Neural progenitor cell (in vitro differentiated cells): ENCODE measurements at places on chromosomes 3 and 15.

GRCh38 chr3:139328356-139328755, 15.5 kb upstream of the MRPS22 start:
- no peak for DNase-seq

- DNase-seq: no peak
Measured at GRCh38 chr3:8490079-8490552, 11.5 kb upstream of the LMCD1 start.

GRCh38 chr3:145175626-145176025, 985.4 kb downstream of the PLOD2 start:
- no peak for DNase-seq

DNA sequence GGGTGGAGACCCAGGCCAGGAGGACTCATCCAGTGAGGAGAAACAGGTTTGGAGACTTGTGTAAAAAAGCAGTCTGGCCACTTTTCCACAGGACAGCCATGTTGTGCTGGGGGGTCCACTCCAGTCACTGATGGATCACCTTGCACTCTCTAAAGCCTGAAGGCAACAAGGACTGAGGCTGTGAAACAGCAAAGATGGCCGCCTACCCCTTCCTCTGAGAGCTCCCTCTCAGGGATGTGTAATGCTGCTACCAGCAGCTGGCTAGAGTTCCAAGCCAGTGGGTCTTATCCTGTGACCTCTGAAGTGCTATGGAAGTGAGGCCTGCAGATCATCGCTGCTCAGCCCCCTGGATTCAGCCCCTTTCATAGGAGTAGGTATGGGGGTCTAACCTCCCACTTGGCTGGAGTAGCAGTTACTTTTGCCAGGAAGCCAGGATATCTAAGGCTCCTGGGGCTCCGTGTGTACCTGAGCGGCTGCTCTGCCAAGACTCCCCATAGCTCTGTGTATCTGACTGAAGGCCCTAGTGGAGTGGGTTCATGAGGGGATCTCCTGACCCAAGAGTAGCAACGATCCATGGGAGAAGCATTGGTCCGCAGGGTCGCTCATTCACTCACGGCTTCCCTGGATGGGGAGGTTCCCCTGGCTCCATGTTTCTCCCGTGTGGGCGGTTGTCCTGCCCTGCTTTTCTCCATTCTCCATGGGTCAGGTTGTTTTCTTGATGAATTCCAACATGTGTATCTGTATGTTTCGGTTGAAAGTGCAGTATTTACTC, 69.9 kb upstream of the TNFSF10 start:
- DNase-seq: no peak

DNA sequence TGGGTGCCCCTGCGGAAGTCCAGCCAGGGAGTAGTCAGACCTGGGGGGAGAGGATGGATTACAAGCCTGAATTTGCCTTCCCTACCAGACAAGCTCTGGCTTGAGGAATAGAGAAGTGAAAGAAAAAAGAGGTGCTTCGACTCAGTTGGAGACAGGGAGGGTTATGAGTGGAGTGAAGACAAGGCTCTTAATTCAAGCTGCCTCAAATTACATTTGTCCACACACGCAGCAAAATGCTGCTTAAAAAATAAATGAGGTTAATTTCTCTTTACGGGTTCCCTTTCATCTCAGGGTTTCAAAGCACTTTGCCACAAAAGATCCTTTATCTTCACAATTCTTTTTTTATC, 49.0 kb upstream of the SLC4A7 start:
- DNase-seq: peak; percentile 18

DNA sequence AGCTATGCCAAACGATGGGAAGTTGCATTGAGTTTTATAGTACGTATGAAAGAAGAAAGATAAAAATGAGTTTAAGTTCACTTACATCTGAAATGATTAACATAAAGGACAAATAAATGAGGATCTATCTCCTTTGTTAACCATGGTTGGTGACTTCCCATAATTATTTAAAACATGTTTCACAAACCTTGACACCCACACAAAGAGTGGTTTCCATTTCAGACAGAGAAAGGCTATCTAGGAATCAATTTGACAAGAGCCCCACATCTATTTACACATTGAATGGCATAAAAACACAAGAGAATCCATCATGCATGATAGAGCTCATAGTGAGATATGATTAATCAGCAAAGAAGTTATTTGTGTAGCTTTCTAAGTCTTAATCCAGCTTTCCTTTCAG, 14.2 kb upstream of the MTMR10 start:
- DNase-seq: no peak

DNA sequence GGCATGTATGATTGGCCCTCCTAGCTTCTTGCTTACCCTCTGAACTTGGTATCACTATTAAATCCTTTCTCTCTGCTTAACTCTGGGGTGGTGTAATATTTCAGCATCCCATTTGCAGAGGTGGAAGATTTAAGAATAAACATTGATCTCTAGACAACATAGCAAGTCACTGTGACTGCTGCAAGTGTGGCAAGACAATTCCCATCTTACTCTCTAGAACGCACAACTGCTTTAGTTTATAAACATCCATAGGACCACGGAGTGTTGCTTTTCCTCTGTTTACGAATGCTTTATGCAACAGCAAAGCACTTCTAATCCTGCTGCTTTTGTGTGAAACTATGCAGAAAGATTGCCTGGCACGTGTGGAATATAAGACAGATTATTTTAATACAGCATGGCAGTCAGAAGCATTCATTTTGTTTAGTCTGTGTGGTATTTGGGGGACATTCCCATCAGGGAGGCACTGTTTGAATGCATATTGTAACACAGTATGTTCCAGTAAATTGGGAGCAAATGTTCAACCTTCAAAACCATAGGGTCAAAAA, 338.9 kb upstream of the TMCO5A start:
- no peak for DNase-seq

DNA sequence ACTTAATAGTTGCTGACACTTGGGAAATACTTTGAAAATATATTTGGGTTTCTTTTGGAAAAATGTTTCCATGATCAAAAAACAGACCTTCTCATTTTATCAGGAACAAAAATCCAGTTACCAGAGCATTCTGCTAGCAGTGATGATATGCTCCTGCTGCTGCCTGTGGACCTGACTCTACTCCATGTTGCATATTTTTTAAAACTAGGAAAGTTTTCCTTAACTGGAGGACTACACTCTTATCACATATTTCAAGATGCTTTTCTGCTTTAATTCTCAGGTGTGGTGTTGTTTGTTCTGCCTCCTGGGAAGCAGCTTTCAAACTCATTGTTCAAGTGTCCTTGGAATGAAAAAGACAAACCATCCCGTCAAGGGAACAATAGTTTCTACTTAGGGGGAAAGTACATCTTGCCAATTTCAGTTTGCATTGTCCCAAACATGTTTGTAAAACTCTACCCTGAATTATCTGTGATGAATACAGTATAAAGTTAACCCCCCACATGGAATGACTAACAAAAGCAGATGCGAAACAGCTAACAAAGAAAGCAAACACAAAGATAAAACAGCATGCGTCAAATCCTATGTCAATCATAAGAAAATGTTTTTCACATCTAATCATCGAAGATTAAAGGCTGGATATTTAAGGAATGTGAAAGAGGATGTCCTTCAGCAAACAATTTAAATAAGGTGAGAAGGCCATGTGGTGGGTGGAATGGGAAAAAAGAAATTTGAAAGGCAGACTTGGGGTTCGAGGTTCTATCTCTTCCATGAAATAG, 40.1 kb upstream of the PSMD6 start:
- DNase-seq: peak; percentile 20

DNA sequence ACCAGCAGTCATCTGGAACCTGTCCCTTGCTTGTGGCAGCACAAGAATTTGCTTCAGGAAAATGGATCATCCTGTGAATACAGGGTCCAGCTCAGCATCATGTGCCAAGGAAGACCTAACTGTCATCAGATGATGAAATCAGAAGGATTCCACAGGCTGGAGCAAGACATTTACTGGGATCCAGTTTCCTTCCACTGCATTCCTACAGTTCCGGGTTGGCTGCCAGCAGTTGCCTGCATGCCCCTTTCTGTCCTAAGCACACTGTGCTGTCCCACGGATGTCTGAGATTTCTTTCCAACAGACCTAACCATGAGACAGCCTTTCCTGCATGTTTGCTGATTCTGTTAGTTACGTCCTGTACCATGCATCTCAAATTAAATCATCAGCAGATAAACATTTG, 140.7 kb downstream of the IMPG2 start:
- DNase-seq: no peak

DNA sequence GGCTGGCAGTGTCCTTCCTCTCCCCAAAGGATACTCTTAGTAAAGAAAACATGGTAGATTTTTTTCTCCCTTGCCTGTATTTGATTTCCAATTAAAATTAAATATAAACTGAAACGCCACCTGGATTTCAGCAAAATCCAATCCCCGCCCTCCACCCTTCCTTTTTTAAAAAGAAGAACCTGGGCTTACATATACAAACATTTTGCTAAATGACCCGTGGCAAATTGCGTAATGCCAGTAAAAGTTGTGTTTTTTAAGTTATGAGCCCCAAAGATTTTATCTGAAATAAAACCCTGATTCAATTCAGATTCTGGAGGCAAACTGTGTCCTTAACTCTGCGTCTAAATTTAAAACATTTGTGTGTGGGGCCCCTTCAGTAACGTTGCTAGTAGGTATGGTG, 403.0 kb downstream of the FOXP1 start:
- no peak for DNase-seq

DNA sequence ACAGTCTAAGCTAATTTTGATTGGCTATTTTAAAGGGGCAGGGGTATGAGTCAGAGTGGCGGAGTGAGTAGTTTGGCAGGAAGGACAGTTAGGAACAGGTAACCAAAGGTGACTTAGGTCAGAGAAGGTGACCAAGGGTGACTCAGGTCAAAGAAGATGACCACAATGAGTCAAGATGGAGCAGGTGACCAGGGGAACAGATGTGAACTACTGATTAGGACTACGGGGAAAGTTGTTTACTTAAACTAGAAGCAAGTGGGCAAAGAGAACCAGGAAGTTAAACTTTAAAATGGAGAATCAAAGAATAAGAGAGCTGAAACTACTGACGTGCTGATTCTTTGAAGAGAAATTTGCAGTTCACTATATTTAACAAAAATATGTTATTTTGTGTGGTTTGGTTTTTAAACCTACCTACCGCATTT, 14.1 kb upstream of the CA12 start:
- no peak for DNase-seq

GRCh38 chr3:45092132-45093031, 53.8 kb downstream of the CDCP1 start:
- no peak for DNase-seq

DNA sequence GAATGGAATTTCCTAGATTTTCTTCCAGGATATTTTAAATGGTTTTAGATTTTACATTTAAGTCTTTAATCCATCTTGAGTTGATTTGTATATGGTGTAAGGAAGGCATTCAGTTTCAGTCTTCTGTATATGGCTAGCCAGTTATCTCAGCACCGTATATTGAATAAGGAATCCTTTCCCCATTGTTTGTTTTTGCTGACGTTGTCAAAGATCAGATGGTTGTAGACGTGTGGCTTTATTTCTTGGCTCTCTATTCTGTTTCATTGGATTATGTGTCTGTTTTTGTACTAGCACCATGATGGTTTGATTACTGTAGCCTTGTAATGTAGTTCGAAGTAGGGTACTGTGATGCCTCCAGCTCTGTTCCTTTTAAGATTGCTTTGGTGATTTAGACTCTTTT, 325.7 kb upstream of the EPHA6 start:
- DNase-seq: no peak

DNA sequence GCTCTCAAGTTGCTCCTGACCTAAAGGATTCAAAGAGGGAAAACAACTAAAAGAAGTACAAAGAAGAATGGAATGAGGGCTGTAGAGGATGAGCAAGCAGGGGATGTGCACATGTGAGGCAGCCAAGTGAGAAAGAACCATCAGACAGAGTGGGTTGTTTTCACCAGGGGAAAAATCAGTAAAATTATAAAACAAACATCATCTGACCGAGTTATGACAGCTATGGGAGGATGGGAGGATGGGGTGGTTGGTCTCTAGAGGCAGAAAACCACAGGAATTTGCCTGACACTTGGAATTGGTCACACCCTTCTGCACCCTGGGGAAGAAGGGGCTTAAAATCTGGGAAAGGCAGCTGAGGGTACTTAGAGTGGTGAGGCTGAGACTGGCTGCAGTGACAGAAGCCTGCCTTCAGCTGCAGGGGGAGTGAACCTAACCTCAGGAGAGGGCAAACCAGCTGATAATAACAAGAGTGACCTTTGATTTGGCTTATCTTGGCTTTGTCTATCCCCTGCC, 10.1 kb downstream of the ARHGAP31 start:
- peak; percentile 23 for DNase-seq

DNA sequence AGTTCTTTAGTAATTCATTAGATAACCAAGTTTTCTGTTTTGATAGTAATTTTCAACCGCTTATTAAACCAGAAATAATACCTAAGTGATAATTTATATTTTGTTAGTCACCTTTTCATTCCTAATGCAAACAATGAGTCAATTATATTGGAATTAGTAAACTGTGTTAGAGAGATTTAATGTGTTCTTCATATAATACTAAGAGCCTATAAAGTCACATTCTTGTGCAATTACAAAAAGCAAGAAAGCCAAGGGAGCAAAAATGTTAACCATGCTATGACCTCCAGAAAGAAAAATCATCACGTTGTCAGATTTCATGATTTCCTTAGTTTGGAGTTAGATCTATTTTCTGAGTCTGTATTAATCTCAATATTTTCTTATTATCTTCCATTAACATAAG, 108.8 kb upstream of the SAMMSON start:
- DNase-seq: no peak

- no peak for DNase-seq
Measured at GRCh38 chr15:70186152-70186551, 88.4 kb upstream of the TLE3 start.

GRCh38 chr3:127389420-127389819, 101.6 kb upstream of the PRR20G start:
- DNase-seq: no peak

DNA sequence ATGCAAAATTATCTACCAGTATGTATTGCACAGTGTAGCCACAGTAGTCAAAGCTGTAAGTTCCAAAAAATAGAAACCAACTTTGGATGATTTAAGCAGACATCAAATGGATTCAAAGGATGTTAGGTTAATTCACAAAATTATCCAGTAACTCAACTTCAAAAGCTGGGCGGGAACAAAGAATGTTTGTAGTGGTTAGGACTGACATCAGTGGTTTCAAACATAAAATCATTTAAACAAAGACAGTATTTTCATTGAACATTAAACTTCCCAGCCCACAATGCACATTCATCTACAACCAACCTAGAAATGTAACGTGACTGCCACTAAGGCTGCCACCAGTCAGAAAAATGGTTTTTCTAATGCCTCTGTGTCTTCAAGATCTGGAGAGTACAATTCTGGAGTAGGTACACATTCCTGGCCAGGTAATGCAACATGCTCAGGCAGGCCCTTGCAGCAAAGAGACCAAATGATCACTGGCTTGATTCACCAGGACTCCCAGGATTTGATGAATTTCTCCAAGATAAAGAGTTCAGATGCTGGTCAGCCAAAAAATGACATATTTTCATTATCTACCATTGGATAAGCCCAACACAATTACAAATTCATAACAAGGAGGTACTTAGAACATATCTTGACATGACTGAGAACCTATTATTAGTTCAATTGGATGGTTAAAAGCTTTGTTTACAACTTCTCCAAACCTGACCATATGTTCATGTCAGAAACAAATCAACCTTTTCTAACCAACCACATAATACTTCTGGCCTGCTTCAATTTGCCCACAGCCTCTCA, 189.8 kb upstream of the CNTN4 start:
- DNase-seq: no peak
